ENCODE measurements at places on chromosomes 4 and X.

DNA sequence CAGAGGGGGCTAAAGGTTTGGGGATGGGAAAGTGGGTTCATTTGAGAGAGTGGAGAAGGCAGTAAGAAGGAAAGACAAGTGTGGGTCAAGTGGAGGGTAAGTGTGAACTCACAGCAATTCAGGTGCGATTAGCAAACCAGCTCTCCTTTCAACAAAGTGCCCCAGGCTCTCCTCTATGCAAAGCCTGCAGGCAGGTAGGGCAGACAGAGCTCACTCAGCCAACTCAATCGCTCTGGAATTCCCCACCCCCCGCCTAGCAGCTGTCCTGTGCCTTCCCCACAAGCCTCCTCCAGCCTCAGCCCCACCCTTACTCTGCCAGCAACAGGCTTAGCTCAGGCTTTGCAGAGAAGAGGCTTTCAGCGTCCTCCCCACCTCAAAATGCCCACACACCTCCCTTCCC is 14.8 kb upstream of the MAMLD1 start:
- DNase-seq: no peak

GRCh38 chrX:108590496-108590895 is 145.9 kb downstream of the IRS4 start:
- DNase-seq: no peak

DNA sequence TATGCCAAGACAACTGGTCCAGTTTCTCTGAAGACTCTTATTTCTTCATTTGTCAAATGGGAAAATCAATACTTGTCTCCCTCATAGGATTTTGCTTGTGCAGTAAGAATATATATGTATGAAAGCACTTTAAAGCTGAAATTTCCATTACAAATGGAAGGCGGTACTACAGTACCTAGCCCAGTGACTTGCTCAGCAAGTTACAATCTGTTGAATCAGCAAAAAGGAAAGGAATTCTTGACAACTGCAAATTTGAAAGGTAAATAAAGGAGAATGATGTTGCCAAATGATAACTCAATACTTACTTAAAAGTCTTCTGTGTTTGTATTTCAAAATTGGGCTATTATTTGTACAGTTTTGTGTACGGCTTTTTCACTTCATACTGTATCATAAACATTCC is 71.1 kb downstream of the PKD2 start:
- no peak for DNase-seq

DNA sequence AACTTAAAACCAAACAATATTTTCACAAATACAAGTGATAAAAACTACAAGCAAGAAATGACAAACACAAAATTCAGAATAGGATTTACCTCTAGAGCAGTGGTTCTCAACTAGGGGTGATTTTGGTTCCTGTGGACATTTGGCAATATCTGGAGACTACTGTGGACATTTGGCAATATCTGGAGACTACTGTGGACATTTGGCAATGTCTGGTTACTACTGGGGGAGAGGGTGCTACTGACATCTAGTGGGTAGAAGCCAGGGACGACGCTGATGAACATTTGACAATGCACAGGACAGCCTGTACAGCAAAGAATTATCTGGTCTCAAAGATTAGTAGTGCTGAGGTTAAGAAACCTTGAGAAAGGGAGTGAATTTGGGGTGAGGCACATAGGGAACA is 169.8 kb downstream of the CLCN4 start:
- no peak for DNase-seq

GRCh38 chrX:8052909-8053308 is 118.2 kb downstream of the VCX2 start:
- DNase-seq: no peak

DNA sequence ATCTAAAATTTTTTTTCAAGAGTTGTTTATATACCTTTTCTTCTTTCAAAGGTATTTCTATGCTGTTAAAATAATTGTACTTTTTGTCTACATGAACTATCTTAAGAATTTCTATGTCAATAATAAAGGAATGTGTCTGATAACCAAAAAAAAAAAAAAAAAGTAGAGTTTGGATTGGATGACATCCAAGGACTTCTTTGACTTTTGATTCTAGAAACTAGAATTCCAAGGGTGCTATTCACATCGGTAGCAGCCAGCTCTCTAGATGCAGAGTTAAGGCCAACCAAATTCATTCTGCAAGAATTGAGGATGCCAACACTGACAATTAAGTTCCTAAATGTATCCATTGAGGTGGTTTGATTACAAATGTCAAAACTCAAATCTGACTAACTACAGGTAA is 42.0 kb upstream of the PRKG2 start:
- DNase-seq: no peak

- no peak for DNase-seq
Measured at GRCh38 chr4:182893047-182893446, 24.1 kb downstream of the DCTD start.

DNA sequence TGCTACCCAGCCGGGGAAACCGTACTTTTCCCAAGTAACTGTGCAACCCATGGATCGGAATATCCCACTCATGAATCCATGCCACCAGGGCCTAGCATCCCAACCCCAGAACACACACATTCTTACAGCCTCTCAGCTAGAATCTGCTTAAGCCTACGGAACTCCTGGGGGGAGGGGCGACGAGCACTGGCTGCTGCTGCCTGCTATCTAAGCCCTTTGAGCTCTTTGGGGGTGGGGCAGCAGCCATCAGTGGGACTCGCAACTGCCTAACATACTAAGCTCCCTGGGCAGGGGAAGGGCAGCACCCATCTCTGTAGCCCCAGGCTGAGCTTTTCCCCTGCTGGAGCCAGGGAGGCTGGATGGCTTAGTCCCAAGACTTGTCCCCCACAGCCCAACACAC is 28.6 kb downstream of the NUDT10 start:
- DNase-seq: no peak

GRCh38 chr4:114807759-114808404 is 209.3 kb downstream of the UGT8 start:
- peak; percentile 7 for DNase-seq

DNA sequence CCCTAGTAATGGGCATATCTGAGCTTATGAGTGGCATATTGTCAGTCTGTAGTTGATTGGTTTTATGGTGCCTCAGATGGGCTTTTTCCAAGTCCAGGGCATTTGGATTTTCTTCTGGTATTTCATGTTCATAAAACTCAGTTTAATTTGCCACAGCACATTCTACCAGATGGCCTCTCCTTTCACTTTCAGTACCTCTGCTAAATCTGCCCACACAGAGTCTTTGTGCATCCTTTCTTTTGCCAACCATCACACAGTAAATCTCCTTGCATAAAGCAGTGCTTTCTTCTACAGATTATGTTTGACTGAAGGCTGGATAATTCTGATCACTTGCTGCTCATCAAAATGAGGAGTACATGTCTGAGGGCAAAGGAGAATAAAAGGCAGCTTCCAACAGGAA is 98.2 kb downstream of the HS6ST2 start:
- no peak for DNase-seq

DNA sequence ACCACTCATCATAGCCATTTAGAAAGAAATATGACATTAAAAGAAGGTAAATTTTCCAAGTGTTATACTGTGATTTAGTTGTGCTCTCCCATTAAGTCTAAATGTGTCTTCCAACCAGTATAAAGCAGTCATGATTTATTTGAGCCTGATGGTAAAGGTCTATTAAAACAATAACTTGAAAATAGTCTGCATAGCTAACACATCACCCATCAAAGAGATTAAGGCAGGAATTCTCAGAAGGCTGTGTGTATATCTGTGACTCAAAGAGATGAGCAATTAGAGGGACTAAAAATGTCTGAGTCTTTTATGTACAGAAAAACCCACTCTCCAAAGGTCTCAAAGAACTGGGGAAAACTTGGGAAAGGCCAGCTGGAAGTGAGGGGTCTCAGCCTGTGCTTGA is 70.3 kb upstream of the IQCM start:
- DNase-seq: no peak

DNA sequence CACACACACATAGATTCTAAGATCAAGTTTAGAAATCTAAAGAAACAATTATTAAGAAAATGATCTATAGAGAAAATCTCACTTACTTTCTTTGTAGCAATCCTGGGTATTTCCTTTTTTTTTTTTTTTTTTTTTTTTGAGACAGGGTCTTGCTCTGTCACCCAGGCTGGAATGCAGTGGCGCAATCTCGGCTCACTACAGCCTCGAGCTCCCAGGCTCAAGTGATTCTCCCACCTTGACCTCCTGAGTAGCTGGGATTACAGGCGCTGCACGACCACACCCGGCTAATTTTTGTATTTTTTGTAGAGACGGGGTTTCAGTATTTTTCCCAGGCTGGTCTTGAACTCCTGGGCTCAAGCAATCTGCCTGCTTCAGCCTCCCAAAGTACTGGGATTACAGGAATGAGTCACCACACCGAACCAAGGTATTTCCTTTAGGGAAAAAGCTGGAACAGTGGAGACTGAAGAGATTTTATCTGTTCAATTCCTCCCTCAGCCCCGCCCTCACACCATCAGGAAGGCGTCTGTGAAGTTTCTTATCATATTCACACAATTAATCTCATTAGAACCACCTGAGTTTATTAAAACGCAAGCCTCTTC is at the start of gene TRIML2:
Gene TRIML2, minus strand, starts transcription at position 447 of the 599 bp plus-strand sequence. CDS start 4,235 bp downstream, outside the sequence.
- DNase-seq: no peak

DNA sequence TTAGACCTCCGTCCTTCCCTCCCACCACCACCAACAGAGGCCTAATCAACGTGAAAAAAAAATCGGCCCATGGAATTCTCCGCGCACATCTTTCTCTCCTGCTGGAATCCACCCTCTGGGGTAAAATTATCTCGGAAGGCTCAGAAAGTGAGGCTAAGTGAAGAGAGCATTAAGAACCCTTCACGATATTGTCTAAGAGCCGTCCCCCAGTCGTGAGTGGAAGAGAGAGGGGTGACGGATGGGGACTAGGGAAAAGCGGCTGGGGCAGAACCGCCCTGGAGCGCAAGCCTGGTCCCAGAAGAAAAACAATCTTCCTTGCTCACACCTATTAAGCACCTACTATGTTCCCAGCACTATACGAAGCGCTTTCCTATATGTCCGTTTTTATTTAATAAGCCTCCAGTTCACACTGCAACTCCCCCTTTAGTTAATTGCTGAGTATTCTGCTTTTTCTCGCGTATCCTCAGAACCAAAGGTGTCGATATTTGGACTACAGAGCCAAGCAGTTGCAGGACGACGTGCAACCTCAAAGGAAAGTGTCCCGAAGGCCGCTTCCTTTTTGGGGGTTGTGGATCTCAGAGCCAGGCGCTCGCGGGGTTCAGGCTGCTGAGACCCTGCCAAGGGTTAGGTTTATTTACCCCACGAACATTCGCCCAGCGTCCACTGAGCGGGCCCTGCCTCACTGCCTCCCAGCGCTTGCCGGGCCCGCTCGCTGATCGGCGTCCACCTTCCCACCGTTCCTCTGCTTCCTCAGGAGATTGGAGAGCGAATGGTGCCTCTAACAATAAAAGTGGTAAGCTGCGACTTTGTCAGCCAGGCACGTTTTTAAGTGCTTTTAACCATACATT is 889 bp downstream of the MGARP start:
- DNase-seq: no peak

- DNase-seq: no peak
Measured at GRCh38 chr4:15423285-15423711, 4.5 kb upstream of the C1QTNF7 start.

DNA sequence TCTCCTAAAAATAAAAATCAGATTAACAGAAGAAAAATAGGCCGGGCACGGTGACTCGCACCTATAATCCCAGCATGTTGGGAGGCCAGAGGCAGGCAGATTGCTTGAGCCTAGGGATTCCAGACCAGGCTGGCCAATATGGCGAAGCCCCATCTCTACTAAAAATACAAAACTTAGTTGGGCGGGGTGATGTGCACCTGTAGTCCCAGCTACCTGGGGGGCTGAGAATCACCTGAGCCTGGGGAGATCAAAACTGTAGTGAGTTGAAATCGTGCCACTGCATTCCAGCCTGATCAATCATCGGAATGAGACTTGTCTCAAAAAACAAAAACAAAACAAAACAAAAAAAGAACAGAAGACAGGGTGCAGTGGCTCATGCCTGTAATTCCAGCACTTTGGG is 32.8 kb upstream of the NOCT start:
- DNase-seq: no peak

DNA sequence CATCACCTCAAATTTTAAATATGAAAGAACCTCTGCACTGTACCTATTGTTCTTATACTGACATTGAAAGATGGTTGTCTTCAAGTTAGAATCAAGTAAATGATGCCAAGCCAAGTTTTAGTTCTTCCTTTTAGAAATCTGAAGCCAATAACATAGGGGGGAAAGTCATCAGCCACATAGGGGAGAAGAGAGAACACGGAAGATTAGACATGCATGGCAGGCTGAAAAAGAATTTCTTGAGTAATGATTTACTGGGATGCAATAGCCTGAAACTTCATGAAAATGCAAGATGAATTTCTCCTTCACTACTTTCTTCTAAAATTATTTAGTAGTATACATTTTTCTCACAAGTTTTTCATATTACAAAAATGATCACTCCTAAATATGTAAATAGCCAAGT is 13.6 kb upstream of the EPGN start:
- DNase-seq: no peak

- no peak for DNase-seq
Measured at GRCh38 chrX:40095583-40096394, 2.0 kb downstream of the BCOR start.

DNA sequence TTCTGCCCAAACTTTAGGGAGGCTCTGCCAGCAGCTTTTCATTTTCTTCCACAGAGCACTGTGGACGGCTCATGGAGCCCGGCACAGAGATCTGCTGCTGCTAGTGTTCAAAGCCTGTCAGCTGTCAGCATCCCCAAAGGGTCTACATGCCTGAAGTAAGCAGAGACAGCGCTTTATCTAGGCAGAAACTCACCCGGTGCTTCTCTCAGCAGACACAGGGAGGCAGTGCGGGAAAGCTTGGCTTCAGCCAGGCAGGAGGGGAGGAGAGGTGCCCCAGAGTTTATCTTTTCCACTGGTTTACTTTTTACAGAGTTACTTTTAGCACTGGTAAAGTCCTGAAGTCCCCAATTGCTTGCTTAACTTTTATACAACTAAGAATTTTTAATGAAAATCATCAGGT is 339.3 kb downstream of the NKX6-1 start:
- DNase-seq: no peak

GRCh38 chrX:10086676-10087075 is 70.1 kb upstream of the CLCN4 start:
- DNase-seq: no peak

GRCh38 chrX:18974993-18975392 is 8.9 kb downstream of the PHKA2 start:
- DNase-seq: no peak

DNA sequence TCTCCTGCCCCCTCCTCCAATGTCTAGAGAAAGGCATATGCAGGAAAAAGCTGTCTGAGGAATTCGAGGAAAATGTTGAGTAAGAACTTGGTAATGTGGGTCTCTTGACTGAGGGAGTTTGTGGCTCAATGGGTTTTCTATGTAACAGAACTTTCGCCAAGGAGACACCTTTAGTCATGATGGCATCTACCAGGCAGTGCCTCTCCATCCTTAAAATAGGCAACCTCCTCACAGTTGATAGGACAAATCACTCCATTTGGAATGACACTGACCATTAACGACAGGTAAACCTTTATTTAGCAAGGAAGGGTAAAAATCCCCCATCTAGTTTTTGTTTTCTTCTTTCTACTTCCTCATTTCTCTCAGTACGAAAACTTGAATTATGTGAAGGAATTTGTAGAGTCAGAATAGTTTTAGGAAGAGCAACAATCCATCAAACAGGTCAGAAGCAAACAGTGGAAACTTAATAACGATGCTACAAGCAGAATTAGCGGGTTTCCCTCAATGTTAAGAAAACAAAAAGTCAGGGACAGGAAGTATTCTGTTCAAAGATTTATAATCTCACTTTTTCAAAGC is 2.7 kb downstream of the GSX2 start:
- no peak for DNase-seq

GRCh38 chr4:170226288-170226687 is 136.5 kb upstream of the AADAT start:
- DNase-seq: no peak
